ENCODE measurements at places on chromosomes 3 and 15. TPM values are rescaled to one million over a fixed set of nuclear protein-coding genes. Genes with fewer than 3 reads are reported as not detected.

The GOLGA8N gene
- total RNA-seq = 25.8 TPM

The GADL1 gene
- not detected for total RNA-seq

The MCTP2 gene
- total RNA-seq = 173 TPM

The NEK10 gene
- total RNA-seq = 3.4 TPM

The ARGFX gene
- total RNA-seq = not detected

The TRPM1 gene
- not detected for total RNA-seq

The TMEM212 gene
- total RNA-seq = not detected

The OSBPL10 gene
- 77.3 TPM for total RNA-seq

The NEDD4 gene
- 19.9 TPM for total RNA-seq

The NRROS gene
- 29.9 TPM for total RNA-seq

The IRAK2 gene
- 7.4 TPM for total RNA-seq

The CYP19A1 gene
- 0.44 TPM for total RNA-seq

The PLCH1 gene
- total RNA-seq = 0.21 TPM

The GUCA1C gene
- not detected for total RNA-seq

The RLBP1 gene
- total RNA-seq = not detected

The SERINC4 gene
- not detected for total RNA-seq

The ANKDD1A gene
- 71.1 TPM for total RNA-seq

The KBTBD8 gene
- 14.5 TPM for total RNA-seq

The CHRM5 gene
- total RNA-seq = not detected

The OXSR1 gene
- 42.5 TPM for total RNA-seq

The LIPC gene
- 1.3 TPM for total RNA-seq

The TRIM59 gene
- 19.5 TPM for total RNA-seq

The IQCH gene
- 0.65 TPM for total RNA-seq

The MAP1A gene
- 4.8 TPM for total RNA-seq

Measured in spleen (tissue), 13 donors.